ENCODE measurements at places on chromosomes 5 and 9.

- H3K4me3 ChIP-seq, result no peak overlapping the region
- H3K27ac ChIP-seq, result no peak overlapping the region
- no peaks in the 10 kb centered on the region for H3K27me3 ChIP-seq
- DNase-seq, result no peak
- H3K4me1 ChIP-seq, result peaks cover 79% of the 10 kb centered on the region
These were observed 5.6 kb downstream of the RAD23B start for GRCh38 chr9:107288701-107289100.

DNA sequence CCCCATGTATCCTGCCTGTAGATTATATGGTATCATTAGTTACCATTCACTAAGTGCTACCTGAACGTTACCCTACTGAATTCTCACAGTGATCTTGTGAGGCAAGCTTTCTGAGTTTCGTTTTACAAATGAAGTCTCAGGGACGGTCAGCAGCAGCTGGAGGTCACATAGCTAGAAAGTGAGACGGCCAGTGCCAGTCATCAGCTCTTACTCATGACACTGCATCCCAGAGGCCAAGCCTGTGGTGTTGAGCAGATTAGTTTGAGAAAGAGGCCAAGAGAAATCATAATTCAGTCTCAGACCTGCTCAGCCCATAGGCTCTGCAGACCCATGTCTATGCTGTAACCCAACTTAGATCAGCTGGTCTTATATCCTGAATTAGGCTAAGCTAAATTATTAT, 95.7 kb upstream of the EGFLAM start:
- no peaks in the 10 kb centered on the region for H3K27me3 ChIP-seq
- H3K4me1 ChIP-seq, result peaks cover 35% of the 10 kb centered on the region
- no peaks in the 10 kb centered on the region for H3K36me3 ChIP-seq
- DNase-seq, result no peak

DNA sequence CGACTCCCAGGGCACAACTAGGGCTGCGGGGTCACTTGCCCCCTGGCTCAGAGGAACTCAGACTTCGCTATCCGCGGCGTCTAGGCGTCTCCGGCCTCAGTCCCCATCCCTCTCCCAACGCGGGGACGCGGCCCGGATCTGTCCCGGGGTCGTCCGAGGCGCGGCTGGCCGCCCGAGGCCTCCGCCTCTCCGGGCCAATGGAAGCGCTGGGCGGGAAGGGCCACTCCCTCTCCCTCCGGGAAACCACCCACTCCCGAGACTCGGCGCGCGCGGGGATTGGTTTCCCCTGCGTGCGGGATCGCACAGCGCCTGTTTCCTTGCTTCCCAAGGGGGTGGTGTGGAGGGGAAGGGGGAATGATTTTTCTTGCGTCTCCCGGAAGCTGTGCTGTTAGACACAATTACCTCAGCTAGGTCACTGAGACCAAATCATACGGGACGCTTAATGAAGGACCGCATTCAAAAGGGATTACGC, 38.3 kb downstream of the NR2F1 start:
- DNase-seq, result peak; percentile 20
- peak overlapping the region; percentile 48 for H3K27ac ChIP-seq
- peaks cover 6% of the 10 kb centered on the region for H3K4me1 ChIP-seq
- peak overlapping the region; percentile 55 for H3K4me3 ChIP-seq
- no peaks in the 10 kb centered on the region for H3K27me3 ChIP-seq

DNA sequence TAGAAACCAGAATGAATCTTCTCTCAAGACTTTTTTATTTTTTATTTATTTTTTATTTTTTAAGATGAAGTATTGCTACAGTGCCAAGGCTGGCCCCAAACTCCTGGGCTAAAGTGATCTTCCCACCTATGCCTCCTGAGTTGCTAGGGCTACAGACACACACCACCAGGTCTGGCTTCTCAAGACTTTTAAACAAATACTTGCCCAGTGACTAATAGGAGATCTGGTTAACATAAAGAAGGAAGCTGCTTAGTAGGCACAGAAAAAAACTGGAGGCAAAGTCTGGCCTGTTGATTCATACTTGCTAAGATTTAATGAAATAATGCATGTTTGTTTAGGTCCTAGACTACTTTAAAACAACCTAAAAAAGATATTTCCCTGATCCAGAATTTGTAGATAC, 43.8 kb downstream of the SLC38A9 start:
- H3K36me3 ChIP-seq, result no peaks in the 10 kb centered on the region
- H3K27me3 ChIP-seq, result no peaks in the 10 kb centered on the region
- no peak overlapping the region for H3K4me3 ChIP-seq
- H3K27ac ChIP-seq, result no peak overlapping the region
- H3K4me1 ChIP-seq, result no peaks in the 10 kb centered on the region
- DNase-seq, result no peak

DNA sequence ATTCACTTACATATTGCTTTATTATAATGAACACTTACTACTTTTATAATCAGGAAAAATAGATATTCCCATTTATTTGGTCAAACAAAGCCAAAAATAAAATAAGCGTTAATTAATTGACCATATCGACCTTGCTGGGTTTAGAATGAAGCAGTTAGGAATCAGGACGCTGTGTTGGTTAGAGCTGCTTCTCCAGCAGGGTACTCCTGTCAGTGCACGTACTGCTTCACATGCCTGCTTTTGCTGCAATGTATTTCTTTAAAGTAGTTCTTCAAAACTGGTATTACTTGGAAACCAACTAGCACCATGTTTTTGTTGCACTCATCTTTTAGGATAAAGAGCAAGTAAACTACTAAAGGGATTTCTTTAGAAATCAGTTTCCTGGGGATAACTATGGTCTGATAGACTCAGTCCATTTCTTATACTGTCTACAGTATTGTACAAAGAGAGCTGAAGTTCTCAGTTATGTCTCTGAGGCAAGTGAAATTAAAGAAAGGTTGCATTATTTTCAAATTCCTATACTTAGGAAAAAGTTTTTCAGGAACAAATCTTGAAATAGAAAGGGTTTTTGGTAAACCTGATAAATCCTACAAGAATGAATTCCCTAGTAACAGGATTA, 6.8 kb upstream of the TRMO start:
- no peak overlapping the region for H3K4me3 ChIP-seq
- H3K4me1 ChIP-seq, result peaks cover 4% of the 10 kb centered on the region
- no peaks in the 10 kb centered on the region for H3K36me3 ChIP-seq
- no peak overlapping the region for H3K27ac ChIP-seq
- H3K27me3 ChIP-seq, result no peaks in the 10 kb centered on the region
- DNase-seq, result no peak

- H3K36me3 ChIP-seq, result no peaks in the 10 kb centered on the region
- no peaks in the 10 kb centered on the region for H3K4me1 ChIP-seq
- H3K4me3 ChIP-seq, result no peak overlapping the region
- DNase-seq, result peak; percentile 21
- no peak overlapping the region for H3K27ac ChIP-seq
These were observed 1242.3 kb upstream of the WWC1 start for GRCh38 chr5:167049043-167049663.

GRCh38 chr5:179131321-179131835, 71.2 kb downstream of the ZNF354C start:
- H3K27ac ChIP-seq, result no peak overlapping the region
- no peaks in the 10 kb centered on the region for H3K27me3 ChIP-seq
- DNase-seq, result no peak
- H3K36me3 ChIP-seq, result no peaks in the 10 kb centered on the region
- no peaks in the 10 kb centered on the region for H3K4me1 ChIP-seq
- H3K4me3 ChIP-seq, result no peak overlapping the region

GRCh38 chr9:114432323-114433067, 44.7 kb upstream of the AKNA start:
- H3K4me1 ChIP-seq, result peaks cover 24% of the 10 kb centered on the region
- no peak overlapping the region for H3K4me3 ChIP-seq
- no peaks in the 10 kb centered on the region for H3K27me3 ChIP-seq
- no peak for DNase-seq

- no peak overlapping the region for H3K27ac ChIP-seq
- H3K4me1 ChIP-seq, result no peaks in the 10 kb centered on the region
- no peak overlapping the region for H3K4me3 ChIP-seq
- no peaks in the 10 kb centered on the region for H3K27me3 ChIP-seq
These were observed 71.4 kb downstream of the ASTN2 start for GRCh38 chr9:117343427-117343826.

DNA sequence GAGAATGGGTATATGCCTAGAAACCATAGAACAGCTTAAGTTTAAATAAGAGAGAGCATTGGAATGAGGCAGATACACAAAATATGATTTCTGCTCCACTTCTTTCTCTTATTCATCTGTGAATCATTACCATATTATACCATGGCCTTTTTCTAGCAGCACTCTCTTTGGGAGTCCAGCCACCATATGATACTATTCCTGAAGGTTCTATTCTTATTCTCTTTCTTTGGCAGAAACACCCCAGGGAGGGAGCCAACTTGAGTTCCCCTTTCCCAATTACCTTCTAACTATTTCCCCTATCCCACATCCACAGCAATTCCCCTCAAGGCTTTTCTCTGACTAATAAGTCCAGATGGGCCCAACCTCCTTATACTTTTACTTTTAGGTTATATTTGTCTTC, 55.9 kb downstream of the NDUFAF2 start:
- H3K36me3 ChIP-seq, result no peaks in the 10 kb centered on the region
- DNase-seq, result no peak
- peaks cover 9% of the 10 kb centered on the region for H3K4me1 ChIP-seq
- no peaks in the 10 kb centered on the region for H3K27me3 ChIP-seq
- H3K27ac ChIP-seq, result no peak overlapping the region

DNA sequence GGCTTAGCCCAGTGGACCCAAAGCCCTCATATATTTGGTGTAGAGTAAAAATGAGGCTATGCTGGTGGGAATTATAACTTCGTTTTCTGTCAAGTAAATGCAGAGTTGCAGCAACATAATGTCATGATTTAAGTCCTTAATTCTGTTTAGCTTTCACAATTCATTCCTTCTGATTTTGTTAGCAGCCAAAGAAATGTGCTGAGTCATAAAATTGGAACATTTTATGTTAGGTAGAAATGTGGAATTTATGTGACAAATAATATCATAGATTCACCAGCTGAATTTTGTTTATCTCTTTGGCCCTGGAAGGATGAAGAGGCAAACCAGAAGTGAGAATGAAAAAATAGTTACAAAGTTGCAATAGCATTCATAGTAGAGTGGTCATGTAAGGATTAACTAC, 247.0 kb downstream of the TRPM3 start:
- H3K4me3 ChIP-seq, result no peak overlapping the region
- H3K27me3 ChIP-seq, result no peaks in the 10 kb centered on the region
- no peak for DNase-seq
- no peaks in the 10 kb centered on the region for H3K4me1 ChIP-seq

GRCh38 chr5:160347448-160347847, 23.0 kb downstream of the C1QTNF2 start:
- no peak overlapping the region for H3K27ac ChIP-seq
- no peak for DNase-seq
- H3K27me3 ChIP-seq, result peaks cover 2% of the 10 kb centered on the region
- no peaks in the 10 kb centered on the region for H3K36me3 ChIP-seq

DNA sequence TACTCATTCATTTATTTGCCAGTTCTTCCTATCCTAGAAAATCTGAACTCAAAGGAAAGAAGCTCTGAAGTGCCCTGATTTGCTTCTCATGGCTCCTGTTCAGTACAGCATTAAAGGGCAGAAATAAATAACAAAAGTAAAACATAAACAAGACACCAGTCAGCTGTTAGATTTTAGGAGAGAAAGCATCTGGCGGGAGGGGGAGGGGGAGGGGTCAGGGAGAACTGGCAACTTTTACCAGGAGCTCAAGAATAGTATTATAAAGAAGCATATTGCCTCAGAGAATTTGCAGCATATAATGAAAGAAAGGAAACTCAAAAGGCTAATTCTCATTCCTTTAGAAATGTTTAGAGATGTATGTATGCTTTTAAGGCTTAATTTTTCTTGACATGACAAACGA, 68.1 kb downstream of the SEMA6A start:
- no peak for DNase-seq
- no peak overlapping the region for H3K27ac ChIP-seq
- no peaks in the 10 kb centered on the region for H3K4me1 ChIP-seq
- H3K4me3 ChIP-seq, result no peak overlapping the region
- no peaks in the 10 kb centered on the region for H3K27me3 ChIP-seq
- 0 out of 3 replicates have a peak, but pooled peaks cover 5% of the 10 kb centered on the region for H3K36me3 ChIP-seq
